ENCODE measurements at places on chromosomes 11 and 22.

GRCh38 chr11:46987183-46987582 lies 50.6 kb downstream of the CSTPP1 start:
- DNase-seq = no peak

GRCh38 chr11:128904656-128905344 lies 13.6 kb downstream of the KCNJ5 start:
- DNase-seq = no peak

DNA sequence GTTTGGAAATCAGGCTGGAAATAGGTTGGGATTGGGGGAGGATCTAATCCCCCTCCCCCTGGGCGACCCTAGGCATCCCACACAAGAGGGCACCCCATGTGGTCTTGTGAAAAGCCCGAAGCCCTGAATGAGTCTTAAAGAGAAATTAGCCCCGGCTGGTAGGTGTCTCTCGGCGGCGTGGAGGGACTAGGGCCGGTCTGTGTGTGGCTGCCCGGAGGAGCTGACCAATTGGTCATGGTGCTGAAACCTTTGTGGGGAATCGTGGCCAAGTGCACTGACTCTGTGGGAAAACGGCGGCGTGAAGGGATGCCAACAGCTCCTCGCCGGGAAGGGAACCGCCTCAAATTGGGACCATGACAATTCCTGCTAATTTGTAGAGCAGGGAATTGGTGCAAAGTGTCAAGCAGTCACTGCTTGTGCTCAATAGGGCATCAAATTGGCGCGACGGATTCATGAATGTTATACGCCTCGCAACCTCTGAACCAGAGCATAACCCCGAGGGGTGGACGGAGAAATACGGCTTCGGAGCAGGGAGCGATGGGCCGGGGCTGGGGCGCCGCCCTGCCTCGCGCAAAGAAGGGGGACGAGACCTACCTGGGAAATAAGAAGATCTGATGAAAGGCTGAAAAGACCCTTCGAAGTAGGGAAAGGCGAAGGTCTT lies 1.5 kb downstream of the DBX1 start:
- DNase-seq = no peak

DNA sequence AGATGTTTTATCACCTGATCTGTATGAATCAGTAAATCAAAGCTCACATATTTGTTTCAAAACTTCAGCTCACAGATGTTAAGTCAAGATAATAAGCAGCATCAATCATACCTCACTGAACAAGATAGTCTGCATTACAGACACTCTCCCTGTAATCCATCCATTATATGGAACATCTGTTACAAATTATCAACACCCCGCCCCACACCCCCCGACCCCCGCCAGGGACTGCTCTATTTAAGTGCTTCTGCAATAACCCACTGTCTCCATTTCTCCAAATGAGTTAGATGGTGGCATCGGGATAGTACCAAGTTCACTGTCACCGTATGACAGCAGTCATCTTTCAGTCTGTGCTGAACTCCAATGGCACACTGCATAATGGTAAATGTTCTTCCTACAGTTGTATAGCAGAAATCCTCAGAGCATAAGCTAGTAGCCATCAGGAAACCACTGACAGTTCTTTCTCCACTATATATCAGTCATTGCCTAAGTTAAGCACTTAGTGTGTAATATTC lies 447.0 kb upstream of the ARHGAP42 start:
- no peak for DNase-seq

GRCh38 chr22:38030311-38031133 lies 26.7 kb upstream of the PICK1 start:
- no peak for DNase-seq

DNA sequence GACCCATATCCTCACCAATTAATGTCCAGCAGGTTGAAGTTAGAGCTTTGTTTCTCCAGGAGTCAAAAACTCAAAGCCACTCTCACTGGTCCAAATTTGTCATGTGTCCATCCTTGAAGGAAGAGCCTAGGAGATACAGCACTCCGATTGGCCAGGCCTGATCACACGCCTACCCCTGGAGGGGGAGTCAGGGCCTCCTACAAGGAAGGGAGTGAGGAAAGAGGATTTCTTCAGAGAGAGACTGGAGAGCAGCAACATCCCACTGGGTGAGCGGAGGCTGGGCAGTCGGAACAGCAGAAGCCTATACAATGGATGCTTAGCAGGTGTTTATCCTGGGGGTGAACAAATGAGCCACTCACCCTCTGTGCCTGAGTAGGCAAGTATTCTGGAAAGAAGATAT lies 113.9 kb downstream of the TRIM29 start:
- no peak for DNase-seq

- no peak for DNase-seq
Observed at GRCh38 chr22:36816636-36817524, at the start of gene PVALB. Gene PVALB, minus strand, starts transcription at chr22:36817035. Its CDS starts 30 bp downstream, at chr22:36817005.

All from T-helper 1 cell (primary cell).